ENCODE measurements at places on chromosomes 6 and 20.

GRCh38 chr20:19808498-19808897 lies 50.4 kb downstream of the RIN2 start:
- DNase-seq = no peak

GRCh38 chr6:73738367-73739028 lies 42.5 kb downstream of the CD109 start:
- no peak for DNase-seq

- DNase-seq = no peak
Observed at GRCh38 chr6:903761-904160, 210.8 kb upstream of the EXOC2 start.

- DNase-seq = no peak
Observed at GRCh38 chr6:52574709-52575501, 2.0 kb downstream of the TRAM2 start.

DNA sequence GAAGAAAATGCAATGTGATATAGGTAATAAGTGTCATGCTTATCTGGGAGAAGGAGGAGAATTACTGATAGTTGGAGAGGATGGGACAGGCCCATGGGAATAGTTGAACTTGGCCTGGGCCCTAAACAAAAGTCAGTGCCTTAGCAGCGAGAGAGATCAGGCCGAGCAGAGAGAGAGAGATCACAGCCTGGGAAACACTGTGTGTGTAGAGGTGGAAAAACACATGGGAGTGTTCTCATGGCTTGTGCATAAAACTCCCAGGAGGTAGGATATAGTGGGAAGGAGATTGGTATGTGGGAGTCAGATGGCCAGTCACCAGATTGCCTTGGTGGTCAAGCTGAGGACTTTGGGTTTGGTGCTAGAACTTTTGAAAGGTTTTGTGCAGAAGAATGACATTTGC lies 47.6 kb downstream of the FIG4 start:
- DNase-seq = no peak

DNA sequence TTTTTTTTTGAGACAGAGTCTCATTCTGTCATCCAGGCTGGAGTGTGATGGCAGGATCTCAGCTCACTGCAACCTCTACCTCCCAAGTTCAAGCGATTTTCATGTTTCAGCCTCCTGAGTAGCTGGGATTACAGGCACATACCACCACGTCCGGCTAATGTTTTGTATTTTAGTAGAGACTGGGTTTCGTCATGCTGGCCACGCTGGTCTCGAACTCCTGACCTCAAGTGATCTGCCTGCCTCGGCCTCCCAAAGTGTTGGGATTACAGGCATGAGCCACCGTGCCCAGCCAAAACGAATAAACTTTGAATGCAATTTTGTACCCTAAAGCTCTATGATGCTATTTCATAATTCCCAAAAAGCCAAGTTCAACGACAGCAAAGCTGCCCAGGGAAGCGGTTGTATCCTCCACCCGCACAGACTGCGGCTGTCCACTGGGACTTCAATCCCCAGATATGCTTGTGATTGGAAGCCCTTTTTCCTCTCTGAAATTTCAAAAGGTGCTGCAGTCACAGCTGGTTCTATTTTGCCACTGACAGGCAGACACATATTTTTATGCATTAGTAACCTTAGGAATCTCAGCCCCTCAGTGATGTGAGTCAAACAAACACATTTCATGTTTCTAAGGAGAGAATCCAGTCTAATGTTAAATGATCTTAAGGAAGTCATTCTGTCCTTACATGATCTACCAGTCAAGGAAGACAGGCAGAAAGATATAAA lies 8.7 kb upstream of the RAMACL start:
- DNase-seq = no peak

DNA sequence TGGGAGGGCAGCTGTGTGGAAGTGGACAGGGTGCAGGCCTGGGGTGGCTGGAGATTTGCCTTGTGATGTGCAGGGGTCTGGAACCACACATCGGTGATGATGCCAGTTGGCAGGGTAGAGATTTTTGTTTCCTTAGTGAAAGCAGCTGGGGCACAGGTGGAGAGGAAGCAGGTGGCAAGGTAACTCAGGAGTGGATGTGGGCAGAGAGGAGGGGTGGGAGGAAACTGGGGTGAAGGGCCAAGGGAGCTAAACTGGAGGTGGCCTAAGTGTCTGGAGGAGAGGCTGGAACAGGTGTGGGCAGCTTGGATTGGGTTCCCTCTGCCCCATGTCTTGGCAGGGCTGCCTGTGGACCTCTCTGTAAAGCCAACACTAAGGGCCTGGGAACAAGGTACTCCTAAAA lies 4.7 kb upstream of the SCUBE3 start:
- DNase-seq = no peak

DNA sequence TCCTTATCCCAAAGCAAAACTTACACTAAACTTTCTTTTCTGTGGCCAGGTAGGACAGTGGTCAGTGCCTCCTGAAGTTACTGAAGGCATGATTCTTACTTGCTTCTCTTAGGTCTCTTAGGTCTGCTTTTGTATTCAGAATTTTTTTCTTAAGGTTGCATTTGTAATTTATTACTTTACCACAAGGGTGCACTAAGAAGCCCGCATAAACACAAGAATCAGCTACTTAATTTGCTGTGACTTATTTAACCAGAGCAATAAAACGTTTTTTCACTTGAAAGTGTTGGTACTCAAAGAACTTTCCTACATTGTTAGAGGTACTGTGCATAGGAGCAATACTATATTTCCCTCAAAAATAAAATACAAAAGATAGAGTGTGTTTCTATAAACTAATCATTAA lies 75.4 kb upstream of the LAMA2 start:
- DNase-seq = no peak

GRCh38 chr6:10847684-10848083 lies 9.3 kb upstream of the MAK start:
- DNase-seq = no peak

DNA sequence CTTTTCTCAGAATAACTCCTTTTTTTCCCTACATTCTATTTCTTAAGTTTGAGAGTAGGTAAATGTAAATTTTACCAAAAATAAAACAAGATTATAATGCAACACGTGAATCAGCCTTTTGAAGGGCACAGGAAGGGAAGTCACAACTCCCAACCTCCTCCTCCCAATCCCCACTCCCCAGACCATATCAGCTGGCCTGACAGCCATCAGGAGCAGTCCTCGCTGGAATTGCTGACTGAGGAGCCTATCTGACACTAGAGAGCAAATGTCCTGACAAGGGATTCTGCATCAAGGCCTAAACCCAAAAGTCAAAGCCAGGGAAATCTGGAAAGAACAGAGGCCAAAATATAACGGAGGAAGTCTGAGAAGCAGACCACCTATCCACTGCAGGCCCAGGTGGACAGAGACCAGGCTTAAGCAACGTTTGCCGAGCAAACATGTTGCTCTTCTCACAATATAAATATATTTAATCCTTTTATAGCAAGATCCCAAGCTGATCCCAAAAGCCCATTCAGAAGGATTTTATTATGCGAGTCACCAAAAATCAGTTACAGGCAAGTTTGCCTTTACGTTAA lies 2.5 kb downstream of the RRAGD start:
- DNase-seq = no peak

- no peak for DNase-seq
Observed at GRCh38 chr20:16261733-16262273, 311.4 kb downstream of the KIF16B start.

DNA sequence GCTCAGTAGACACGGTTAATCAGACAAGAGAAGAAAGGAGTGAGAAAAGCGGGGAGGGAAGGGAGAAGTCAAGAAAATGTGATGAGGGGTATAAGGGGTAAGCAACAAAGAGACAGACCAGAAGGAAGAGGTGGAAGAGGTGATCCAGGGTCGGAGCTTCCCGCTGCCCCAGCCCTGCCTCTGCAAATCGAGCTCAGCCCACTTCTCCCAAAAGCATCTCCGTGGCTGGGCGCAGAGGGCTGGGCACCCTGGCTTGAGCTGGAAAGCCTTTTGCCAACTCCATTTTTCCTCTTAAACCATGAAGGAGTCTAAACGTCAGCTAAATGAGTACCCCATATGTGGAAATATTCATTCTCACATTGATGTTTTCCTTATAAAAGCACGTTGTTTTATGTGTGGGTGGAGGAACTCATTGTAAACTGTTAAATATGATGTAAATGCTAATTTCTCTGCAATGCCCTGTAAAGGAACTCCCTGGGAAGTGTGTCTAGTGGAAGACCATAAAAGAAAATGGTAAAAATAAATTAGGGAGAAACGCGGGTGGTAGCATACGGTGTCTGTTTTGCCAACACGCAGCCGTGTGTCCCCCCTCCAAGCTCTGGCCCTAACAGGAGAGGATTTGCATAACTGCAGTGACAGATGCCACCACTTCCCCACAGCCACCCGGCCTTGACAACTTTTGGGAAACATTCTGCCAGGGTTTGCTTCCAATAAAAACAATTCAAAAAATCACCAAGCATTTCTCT lies 55.2 kb upstream of the MAFB start:
- DNase-seq = no peak

GRCh38 chr6:127518191-127518709 lies 885 bp downstream of the MTCL3 start:
- no peak for DNase-seq

GRCh38 chr6:25913741-25914140 lies 16.8 kb downstream of the SLC17A2 start:
- no peak for DNase-seq

- no peak for DNase-seq
Observed at GRCh38 chr6:111967131-111967530, 86.8 kb upstream of the CCN6 start.

DNA sequence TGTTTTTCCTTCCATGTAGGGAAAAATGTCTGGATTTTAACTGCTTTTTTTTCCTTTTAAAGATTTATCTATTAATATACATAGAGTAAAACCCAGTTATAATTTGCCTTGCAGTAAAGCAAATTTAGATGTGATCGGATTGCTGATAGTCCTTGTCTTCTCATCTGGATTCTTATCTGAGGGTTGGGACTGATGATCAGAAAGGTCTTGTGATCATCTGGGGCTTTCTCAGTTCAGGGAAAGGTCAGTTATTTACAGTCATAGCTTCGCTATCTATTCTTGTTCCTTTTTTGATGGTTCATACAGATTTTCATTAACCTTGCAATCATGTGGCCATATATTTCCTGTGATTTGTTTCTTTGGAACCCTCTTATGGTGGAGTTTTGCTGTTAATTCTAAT lies 63.8 kb upstream of the CLDN20 start:
- DNase-seq = no peak

DNA sequence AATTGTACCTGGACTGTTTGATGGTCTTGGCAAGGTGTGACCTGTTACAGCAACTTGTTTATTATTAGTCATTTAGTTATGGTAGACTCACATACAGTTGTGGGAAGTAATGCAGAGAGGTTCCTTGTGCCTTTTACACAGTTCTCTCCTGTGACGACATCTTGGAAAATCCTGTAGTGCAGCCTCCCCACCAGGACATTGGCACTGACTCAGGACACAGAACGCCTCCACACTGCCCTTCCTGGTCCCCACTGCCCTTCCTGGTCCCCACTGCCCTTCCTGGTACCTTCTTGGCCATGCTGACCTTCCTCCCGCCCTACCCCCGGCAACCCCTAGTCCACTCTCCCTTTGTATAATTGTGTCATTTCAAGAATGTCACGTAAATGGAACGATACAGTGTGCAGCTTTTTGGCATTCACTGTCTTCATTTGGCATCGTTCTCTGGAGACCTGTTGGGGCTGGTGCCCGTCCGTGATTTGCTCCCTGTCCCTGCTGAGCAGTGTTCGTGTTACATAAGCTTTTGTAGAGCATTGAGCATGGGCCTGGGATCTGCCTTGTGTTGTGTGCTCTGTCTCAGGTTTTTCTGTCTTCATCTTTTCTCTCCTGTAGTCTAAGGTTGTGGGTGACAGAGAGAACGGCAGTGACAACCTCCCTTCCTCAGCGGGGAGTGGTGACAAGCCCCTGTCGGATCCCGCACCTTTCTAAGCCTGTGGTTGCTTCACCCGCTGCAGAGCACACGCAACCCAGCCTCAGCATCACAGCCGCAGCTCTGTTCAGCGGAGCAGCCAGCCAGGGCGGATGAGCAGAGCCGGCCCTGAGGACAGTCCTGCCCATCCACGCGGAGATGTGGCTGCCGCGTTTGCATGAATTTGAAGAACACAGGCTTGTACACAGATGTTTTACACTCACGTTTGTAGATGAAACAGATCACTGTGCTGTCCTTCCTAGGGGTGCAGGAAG lies 5.4 kb upstream of the DNAJC5 start:
- DNase-seq = no peak

DNA sequence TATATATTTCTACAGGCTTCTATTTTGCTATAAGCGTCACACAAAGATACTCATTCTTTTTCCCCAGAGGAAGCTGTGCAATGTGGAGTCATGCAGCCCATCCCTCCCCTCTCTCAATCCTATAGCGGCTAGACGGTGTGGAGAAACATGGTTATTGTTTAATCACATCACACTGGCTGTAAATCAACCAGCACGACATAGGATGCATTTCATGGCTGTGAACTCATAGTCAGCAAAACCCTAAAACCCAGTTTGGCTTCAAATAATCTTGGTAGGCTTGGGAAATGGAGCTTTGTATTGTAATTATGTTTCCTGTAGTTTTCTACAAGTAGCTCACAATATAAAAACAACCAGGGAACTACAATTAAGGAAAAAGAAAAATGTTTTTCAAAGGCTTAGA lies 16.8 kb downstream of the FOXC1 start:
- no peak for DNase-seq

- DNase-seq = no peak
Observed at GRCh38 chr20:20536240-20536933, 168.5 kb downstream of the INSM1 start.

DNA sequence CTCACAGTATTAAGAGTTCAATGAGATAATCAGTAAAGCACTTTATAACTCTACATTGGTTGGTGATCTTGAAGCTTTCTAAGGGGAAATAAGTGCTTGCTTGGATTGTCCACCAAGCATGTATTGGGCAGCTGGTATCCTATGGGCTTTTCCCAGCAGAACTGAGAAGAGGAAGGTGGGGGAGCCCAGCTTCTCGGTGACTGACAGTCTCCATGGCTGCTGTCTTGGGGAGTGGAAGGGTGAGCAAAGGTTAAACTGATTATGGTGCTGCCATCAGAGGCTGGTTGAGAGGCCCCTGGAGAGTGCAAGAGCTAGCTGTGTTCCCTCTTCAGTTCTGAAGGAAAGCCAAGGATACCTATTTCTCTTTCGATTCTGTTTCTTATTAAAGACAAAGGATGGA lies 35.5 kb upstream of the ADTRP start:
- DNase-seq = no peak

GRCh38 chr6:99490608-99491007 lies 24.6 kb downstream of the USP45 start:
- DNase-seq = no peak

DNA sequence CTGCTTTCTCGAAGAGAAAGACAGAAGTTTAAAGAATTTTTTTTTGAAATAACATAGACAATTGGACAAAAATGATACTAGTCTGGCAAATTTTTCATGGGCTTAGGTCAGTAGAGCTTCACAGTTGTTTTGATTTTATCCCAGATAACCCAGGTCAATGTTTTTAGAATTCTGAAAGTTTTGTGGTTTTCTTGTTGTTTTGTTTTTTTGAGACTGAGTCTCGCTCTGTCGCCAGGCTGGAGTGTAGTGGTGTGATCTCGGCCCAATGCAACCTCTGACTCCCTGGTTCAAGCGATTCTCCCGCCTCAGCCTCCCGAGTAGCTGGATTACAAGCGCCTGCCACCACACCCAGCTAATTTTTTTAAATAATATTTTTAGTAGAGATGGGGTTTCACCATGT lies 22.8 kb downstream of the KIF13A start:
- DNase-seq = no peak
